A549 treated with GW870086 at 1 μM for 4 hours (cell line): ENCODE measurements at places on chromosomes 5 and 9. TPM values are rescaled to one million over a fixed set of nuclear protein-coding genes. Genes with fewer than 3 reads are reported as not detected.

The FBP2 gene
- total RNA-seq: not detected in 5 replicates

The WDR38 gene
- total RNA-seq: 0.10 to 0.15 TPM in 2 of 5 replicates, not detected in the others

The REEP5 gene
- 132 to 169 TPM (median 146 TPM) in 5 replicates for total RNA-seq

The FIBCD1 gene
- total RNA-seq: 11.5 to 18.2 TPM (median 15.7 TPM) in 5 replicates

The FOXD4L4 gene
- total RNA-seq: 0.06 to 0.07 TPM (median 0.06 TPM) in 3 of 5 replicates, not detected in the others

The TLX3 gene
- not detected in 5 replicates for total RNA-seq

The BARX1 gene
- 7.9 to 12.3 TPM (median 11.7 TPM) in 5 replicates for total RNA-seq

The LCN6 gene
- total RNA-seq: not detected in 5 replicates

The KIF2A gene
- total RNA-seq: 26.2 to 41.7 TPM (median 37.0 TPM) in 5 replicates
